ENCODE measurements at places on chromosomes 7 and 10.

- DNase-seq, result no peak
Observed at GRCh38 chr7:106019470-106019820, 56.4 kb downstream of the CDHR3 start.

- no peak for DNase-seq
Observed at GRCh38 chr7:143882604-143883078, 19.3 kb downstream of the TCAF1 start.

GRCh38 chr10:103812432-103812831, 42.9 kb downstream of the SH3PXD2A start:
- DNase-seq, result no peak

GRCh38 chr7:158633055-158633956, 45.7 kb upstream of the PTPRN2 start:
- no peak for DNase-seq

- no peak for DNase-seq
Observed at GRCh38 chr7:156224833-156225225, 412.6 kb upstream of the SHH start.

DNA sequence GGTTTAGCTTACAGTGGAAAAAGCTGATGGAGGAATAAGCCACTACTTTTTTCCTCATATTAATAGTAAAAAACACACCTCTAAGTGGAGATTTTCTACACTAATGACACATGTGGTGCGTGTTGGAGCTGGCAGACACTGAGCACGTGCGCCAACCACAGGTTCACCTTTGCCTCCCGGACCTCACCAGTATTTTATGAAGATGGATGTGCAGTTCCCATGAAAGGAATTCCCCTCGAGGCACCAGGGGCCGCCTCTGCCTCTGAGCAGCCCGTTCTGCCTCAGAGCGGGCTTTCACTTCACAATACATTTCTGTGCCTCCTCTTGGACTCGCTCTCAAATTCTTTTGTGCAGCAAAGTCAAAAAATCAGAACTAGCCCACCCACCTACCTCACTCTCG, 477.5 kb upstream of the ADARB2 start:
- no peak for DNase-seq

- DNase-seq, result no peak
Observed at GRCh38 chr7:29017713-29018112, 59.6 kb upstream of the TRIL start.

DNA sequence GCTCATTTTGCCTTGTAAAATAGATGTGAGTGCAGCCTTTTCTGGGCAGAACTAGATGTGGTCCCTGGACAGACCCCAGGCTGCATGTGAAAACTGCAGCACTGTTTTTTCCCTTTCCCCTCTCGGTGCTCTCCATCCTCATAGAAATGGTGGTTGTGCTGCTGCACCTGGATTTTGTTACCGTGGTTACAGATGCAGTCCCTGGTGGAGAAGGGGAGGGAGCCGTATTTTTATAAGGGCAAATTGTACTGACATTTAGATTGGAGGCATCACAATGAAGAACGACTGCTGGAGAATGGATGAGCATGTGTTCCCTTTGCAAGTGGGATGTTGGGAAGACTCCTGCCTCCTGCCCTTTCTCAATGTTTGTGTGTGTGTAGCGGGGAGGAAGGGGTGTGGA, 469.9 kb downstream of the CCSER2 start:
- DNase-seq, result no peak

DNA sequence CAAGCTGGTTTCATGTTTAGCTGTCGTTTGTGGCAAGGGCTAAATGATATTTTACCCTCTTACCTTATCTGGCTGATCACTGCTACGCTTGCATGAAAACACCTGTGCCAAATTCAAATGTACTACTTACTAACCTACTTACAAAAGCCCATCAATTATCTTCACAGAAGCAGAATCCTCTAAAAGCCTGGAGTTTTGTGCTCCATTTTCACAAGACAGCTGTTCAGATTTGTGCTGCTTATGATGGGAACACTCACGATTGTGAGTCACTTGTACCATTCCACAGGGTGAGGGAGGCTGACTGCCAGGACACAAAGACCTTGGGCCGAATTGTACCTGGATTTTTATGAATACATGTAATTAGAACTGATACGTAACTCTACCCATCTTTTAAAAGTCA, 245.0 kb upstream of the NPY start:
- DNase-seq, result peak; percentile 49

- no peak for DNase-seq
Observed at GRCh38 chr7:144987686-144988085, 151.8 kb upstream of the TPK1 start.

GRCh38 chr10:16952080-16952479, 134.9 kb upstream of the RSU1 start:
- DNase-seq, result no peak

- no peak for DNase-seq
Observed at GRCh38 chr10:101708870-101709269, 13.9 kb upstream of the FBXW4 start.

GRCh38 chr10:2772816-2773631, 294.3 kb upstream of the PFKP start:
- DNase-seq, result peak; percentile 77

GRCh38 chr10:8065651-8066050, 11.2 kb downstream of the GATA3 start:
- DNase-seq, result no peak

DNA sequence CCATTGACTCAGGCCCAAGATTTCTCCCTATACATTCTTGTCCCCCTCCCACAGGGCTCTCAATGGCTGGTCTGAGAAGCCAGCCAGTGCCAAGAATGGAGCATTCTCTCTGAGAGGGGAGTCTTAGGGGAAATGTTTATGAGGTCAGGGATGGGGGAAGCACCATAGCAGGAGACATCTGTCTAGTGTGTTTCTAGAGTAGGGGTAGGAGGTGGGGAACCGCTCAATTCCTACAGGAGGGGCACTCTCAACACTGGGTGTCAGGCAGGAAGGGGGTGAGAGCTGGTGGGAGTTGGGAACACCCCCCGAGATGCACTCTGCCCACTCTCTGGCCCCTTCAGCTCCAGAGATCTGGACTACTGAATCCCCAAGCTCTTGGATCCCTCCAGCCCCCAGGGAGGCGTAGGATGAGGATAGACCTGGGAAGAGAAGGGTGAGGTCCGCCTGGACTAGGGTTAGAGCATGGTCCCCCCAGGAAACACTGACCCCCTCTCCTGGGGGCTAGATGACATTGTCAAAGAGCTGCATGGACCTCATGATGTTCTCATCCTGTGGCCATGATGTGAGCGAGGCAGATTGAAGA, 8.7 kb upstream of the OGA start:
- DNase-seq, result no peak

DNA sequence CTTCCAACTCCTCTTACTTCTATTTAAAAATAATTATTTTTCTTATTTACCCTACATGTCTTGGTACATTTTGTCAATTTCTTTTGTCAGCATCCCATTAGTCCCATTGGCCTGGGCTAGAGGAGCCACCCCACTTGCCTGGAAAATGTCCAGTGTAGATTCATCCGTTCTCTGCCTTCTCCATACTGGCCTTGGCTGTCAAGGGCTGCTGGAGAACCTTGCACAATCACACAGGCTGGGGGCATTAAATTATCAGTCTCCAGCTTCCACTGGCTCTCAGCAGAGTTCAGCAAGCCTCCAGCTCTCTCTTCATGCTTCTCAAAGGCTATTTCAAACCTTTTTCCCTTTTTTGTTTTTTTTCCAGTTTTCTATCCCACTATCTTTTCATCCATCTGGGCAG, 13.8 kb upstream of the ZCCHC24 start:
- no peak for DNase-seq

DNA sequence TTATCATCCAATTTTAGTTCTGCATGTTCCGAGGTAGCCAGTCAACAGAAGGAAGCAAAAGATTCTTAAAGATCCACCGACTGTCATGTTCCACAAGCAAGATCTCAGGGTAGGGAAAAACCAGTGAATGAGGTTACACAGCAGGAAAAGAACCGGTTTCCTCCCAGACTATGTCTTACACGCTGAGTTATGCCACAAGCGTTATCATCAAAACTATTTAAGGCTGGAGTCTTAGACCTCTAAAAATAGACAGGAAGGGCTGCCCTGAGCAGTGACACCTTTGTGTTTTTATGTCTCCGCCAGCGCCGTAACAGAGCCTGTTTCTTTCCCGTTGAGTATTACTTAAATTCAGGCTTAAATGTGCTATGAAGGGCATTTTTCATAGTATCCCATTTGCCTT, 48.3 kb downstream of the PROSER2 start:
- DNase-seq, result no peak

DNA sequence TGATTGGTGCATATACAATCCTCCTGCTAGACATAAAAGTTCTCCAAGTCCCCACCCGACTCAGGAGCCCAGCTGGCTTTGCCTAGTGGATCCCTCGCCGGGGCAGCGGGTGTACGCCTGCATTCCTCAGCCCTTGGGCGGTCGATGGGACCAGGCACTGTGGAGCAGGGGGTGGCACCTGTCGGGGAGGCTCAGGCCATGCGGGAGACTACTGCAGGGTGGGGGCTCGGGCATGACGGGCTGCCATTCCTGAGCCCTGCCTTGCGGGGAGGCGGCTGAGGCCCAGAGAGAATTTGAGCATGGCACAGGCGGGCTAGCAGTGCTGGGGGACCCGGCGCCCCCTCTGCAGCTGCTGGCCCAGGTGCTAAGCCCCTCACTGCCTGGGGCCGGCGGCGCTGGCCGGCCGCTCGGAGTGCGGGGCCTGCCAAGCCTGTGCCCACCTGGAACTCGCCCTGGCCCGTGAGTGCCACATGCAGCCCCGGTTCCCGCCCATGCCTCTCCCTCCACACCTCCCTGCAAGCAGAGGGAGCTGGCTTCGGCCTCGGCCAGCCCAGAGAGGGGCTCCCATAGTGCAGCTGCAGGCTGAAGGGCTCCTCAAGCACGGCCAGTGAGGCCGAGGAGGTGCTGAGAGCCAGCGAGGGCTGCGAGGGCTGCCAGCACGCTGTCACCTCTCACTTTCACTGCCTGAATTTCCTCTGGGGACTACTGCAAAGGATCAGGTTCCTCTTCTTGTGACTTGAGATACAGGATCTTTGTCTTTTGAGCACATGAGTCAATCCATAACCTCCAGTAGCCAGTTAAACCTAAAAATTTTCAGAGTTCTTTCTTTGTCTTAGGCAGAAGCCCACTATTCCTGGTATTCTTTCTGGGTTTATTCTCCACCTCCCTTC, 25.1 kb upstream of the ELOVL3 start:
- no peak for DNase-seq

DNA sequence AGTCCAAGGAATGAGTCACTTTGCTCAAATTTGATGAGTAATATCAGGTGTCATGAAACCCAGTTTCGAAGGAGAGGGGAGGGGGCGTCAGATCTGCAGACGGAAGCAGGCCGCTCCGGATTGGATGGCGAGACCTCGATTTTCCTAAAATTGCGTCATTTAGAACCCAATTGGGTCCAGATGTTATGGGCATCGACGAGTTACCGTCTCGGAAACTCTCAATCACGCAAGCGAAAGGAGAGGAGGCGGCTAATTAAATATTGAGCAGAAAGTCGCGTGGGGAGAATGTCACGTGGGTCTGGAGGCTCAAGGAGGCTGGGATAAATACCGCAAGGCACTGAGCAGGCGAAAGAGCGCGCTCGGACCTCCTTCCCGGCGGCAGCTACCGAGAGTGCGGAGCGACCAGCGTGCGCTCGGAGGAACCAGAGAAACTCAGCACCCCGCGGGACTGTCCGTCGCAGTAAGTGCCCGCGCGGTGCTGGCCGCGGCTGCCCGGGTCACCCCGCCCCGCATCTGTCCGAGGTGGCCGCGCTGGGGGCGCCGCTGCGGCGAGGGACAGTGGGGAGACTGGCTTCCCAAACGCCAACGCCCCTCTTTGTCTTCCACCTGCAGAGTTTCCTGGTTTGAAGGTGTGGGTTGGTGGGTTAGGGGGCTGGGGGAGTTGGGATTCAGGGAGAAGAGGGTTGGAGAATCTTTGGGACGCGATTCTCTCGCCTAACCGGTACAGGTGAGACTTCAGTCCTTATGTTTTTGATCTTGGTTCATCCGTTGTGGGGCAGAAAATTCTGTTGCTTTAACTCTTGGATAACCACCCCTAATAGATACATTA, at the start of gene TAC1:
TSS of gene TAC1 (plus strand) at position 351 of the 829 bp plus-strand sequence. CDS start 527 bp downstream, outside the sequence.
- no peak for DNase-seq

- no peak for DNase-seq
Observed at GRCh38 chr7:4143006-4143405, 539.1 kb upstream of the FOXK1 start.
